ENCODE measurements at places on chromosomes 5 and 9.

DNA sequence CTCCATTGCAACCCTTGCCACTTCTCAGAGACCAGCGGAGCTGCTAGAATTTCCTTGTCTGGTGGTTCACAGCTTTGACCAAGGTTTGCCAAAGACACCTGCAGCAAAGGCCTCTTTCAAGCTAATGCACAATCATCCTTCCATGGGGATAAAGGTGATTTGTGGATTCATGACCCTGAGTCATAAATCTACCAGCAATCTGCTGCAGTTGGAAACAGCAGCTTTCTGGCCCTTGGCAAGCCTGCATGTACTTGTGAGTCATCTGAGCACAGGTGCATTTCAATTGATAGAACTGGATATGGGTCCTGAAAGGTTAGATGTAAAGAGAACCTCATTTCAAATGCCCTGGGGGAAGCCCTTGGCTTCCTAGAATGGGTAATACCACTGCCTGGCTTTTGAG, 21.6 kb upstream of the TCF7 start:
- H3K36me3 ChIP-seq = no peaks in the 10 kb centered on the region
- H3K4me3 ChIP-seq = no peak overlapping the region
- peak; percentile 45 for ATAC-seq
- H3K4me1 ChIP-seq = peaks cover 43% of the 10 kb centered on the region

DNA sequence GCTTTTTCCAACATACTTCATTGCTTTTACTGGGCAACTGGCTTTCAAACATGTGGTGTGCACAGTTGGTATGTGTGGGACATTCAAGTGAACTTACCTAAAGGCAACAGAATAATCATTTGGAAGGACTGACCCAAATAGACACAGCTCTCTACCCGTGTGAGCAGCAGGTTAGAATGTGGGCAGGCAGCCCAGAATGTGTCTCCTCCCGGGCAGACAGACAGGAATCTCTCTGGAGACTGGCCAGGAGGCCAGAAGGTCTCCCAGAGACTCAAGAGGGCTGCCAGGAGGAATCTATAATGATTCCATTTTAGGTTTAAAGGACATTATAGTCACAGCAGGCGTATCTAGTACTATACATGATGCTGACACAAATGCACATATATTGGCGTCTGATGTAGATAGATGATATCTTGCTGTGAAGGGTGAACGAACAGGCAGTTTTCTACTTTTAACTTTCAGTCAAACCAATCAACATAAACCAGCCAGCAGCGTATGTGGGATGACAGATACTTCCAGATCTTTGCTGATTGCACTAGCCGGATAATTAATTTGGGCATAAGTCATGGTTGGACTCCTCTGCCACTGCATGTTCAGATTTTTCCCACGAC, 297.4 kb upstream of the ZNF608 start:
- no peaks in the 10 kb centered on the region for H3K4me1 ChIP-seq
- no peak overlapping the region for H3K27ac ChIP-seq
- no peaks in the 10 kb centered on the region for H3K36me3 ChIP-seq

GRCh38 chr5:16588434-16589214, 28.2 kb downstream of the RETREG1 start:
- H3K27me3 ChIP-seq = no peaks in the 10 kb centered on the region
- H3K27ac ChIP-seq = no peak overlapping the region
- H3K4me3 ChIP-seq = no peak overlapping the region

GRCh38 chr9:35872505-35872904, 2.3 kb upstream of the OR13J1 start:
- no peak overlapping the region for H3K27ac ChIP-seq
- ATAC-seq = no peak
- no peak overlapping the region for H3K4me3 ChIP-seq
- no peaks in the 10 kb centered on the region for H3K4me1 ChIP-seq

DNA sequence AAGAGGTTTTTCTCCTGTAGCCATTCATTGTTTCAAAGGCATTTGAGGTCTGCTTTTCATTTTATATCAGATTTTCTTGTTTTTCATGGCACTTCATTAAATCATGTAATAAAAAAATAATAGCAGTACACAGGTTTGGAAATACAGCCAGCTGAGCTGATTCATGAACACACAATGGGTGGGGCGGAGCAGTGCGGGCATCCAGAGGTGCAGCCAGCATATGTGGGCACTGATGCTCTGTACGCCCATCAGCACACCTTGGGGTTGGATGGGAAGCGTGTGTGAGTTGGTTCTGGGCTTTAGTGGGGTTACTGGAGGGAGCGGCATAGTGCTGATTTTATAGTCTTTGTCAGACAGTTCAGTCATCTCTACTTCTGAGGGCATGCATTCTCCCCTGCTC, 54.2 kb upstream of the IRX4 start:
- no peak overlapping the region for H3K4me3 ChIP-seq
- no peak for ATAC-seq
- H3K36me3 ChIP-seq = no peaks in the 10 kb centered on the region

- no peak for ATAC-seq
- no peak overlapping the region for H3K27ac ChIP-seq
- no peak overlapping the region for H3K4me3 ChIP-seq
Observed at GRCh38 chr9:110013064-110013463, 194.9 kb downstream of the C9orf152 start.

DNA sequence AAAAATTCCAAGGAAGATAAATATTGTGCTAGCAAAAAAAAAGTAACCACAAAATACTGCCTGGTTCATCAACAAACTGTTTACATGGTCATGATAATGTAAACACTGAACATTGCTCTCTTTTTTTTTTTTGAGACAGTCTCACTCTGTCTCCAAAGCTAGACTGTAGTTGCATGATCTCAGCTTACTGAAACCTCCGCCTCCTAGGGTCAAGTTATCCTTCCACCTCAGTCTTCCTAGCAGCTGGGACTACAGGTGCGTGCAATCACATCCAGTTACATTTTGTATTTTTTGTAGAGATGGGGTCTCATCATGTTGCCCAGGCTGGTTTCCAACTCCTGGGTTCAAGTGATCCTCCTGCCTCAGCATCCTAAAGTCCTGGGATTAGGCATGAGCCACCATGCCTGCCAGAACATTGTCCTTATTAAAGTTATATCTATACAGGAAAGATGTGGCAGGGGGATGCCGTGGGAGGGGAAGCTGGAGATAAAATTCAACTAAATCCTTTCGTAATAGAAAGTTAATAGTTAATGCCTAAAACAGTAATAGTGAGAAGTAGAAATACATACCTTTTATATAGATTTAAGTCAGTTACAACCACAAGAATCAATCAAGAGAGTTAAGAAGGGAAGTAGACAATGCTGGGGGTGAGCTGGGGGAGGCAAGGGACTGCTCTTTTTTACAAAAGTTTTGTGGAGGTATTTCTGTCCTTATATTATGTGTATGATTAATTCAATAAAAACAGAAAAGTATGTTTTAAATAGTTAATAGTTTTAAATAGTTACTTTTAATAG, 52.3 kb downstream of the RGMB start:
- H3K27me3 ChIP-seq = no peaks in the 10 kb centered on the region
- H3K4me1 ChIP-seq = no peaks in the 10 kb centered on the region
- no peak overlapping the region for H3K27ac ChIP-seq

- H3K27me3 ChIP-seq = peaks cover 17% of the 10 kb centered on the region
- H3K4me1 ChIP-seq = peaks cover under 1% of the 10 kb centered on the region
- no peaks in the 10 kb centered on the region for H3K36me3 ChIP-seq
- no peak overlapping the region for H3K27ac ChIP-seq
Observed at GRCh38 chr5:132233081-132233480, 5.4 kb upstream of the P4HA2 start.

- no peaks in the 10 kb centered on the region for H3K36me3 ChIP-seq
- H3K4me1 ChIP-seq = no peaks in the 10 kb centered on the region
- ATAC-seq = no peak
- H3K4me3 ChIP-seq = no peak overlapping the region
- peaks cover 11% of the 10 kb centered on the region for H3K27me3 ChIP-seq
- no peak overlapping the region for H3K27ac ChIP-seq
Observed at GRCh38 chr5:73789851-73790281, 163.9 kb downstream of the ARHGEF28 start.

DNA sequence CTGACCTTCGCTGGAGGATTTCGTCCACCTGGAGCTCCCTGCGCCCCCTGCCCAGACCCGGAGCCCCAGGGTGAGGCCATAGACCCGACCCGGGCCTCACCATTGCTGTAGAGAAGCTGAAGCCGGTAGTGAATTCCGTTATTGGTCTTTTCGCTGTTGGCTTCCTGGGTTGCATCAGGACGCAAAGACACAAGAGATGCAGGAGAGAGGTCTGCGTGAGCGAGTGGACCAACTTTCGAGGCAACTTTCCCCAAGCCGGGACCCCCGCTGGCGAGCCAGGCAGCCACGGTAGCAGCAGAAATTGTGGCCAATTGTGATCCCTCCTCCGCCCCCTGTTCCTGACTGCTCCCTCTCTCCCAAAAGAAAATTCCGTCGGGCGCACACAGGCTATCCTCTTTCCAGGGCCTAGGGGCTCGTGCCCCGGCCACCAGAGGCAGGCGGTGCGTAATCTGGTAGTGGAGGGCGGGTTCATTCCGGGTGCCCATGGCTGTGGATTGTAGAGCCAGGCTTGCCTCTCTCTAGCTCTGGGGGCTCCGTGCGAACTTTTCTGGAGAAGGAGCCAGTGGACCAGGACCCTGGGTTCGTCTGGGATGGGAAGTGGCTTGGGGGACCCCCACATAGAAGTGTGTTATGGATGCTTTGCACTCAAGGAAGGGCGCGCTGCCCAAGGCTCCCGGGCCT, 3.3 kb downstream of the EBF1 start:
- peaks cover 30% of the 10 kb centered on the region for H3K4me1 ChIP-seq
- H3K27me3 ChIP-seq = peaks cover 46% of the 10 kb centered on the region

DNA sequence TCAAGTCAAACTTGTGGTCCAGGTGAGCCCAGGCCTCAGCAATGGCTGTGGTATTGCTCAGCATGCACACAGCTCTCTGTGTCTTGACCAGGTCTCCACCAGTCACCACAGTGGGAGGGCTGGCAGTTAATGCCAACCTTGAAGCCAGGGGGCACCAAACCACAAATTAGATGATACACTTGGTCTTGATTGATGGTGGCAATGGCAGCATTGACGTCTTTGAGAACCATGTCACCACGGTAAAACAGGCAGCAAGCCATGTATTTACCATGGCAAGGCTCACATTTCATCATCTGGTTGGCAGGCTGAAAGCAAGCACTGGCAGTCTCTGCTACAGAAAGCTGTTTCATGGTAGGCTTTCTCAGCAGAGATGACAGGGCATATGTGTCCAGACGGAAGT, 40.0 kb downstream of the NIM1K start:
- peak; percentile 40 for ATAC-seq
- no peaks in the 10 kb centered on the region for H3K36me3 ChIP-seq
- H3K27me3 ChIP-seq = no peaks in the 10 kb centered on the region
- H3K4me1 ChIP-seq = no peaks in the 10 kb centered on the region
- no peak overlapping the region for H3K4me3 ChIP-seq

- H3K27me3 ChIP-seq = no peaks in the 10 kb centered on the region
- no peaks in the 10 kb centered on the region for H3K36me3 ChIP-seq
- no peaks in the 10 kb centered on the region for H3K4me1 ChIP-seq
- no peak overlapping the region for H3K4me3 ChIP-seq
- H3K27ac ChIP-seq = no peak overlapping the region
Observed at GRCh38 chr5:171158581-171158980, 150.5 kb upstream of the TLX3 start.

GRCh38 chr5:6712577-6713273, 507 bp upstream of the TENT4A start:
- peaks cover 28% of the 10 kb centered on the region for H3K4me1 ChIP-seq
- H3K4me3 ChIP-seq = peak overlapping the region; percentile 89
- H3K36me3 ChIP-seq = peaks cover 32% of the 10 kb centered on the region
- ATAC-seq = peak; percentile 83
- H3K27ac ChIP-seq = peak overlapping the region; percentile 85

GRCh38 chr5:76602094-76602726, 21.0 kb downstream of the F2RL2 start:
- no peaks in the 10 kb centered on the region for H3K27me3 ChIP-seq
- no peak for ATAC-seq
- no peak overlapping the region for H3K27ac ChIP-seq
- peaks cover 5% of the 10 kb centered on the region for H3K4me1 ChIP-seq
- no peak overlapping the region for H3K4me3 ChIP-seq
- H3K36me3 ChIP-seq = peaks cover 97% of the 10 kb centered on the region

- no peak overlapping the region for H3K27ac ChIP-seq
- no peaks in the 10 kb centered on the region for H3K27me3 ChIP-seq
- ATAC-seq = no peak
- no peaks in the 10 kb centered on the region for H3K4me1 ChIP-seq
- H3K4me3 ChIP-seq = no peak overlapping the region
- no peaks in the 10 kb centered on the region for H3K36me3 ChIP-seq
Observed at GRCh38 chr5:17000291-17000939, 64.3 kb upstream of the MYO10 start.

DNA sequence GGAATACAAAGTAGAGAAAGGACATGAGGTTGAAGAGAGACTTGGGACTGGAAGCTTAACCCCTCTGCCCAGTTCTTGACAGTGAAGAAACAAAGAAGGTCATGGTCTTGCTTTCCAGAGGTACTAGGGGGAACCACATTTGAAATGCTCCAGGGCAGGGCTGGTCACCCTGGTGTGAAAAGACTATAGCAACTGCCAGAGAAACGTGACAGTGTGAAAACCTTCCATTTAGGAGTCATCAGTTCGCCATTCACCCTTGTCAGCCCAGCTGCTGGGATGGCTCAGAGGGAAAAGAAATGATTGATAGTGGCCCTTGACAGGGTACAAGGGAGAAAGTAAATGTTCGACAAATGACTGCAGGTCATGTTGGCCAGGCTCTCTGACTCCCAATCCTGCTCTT, 56.7 kb downstream of the MAT2B start:
- no peak for ATAC-seq
- no peaks in the 10 kb centered on the region for H3K36me3 ChIP-seq
- H3K4me3 ChIP-seq = no peak overlapping the region
- H3K27ac ChIP-seq = no peak overlapping the region
- peaks cover 5% of the 10 kb centered on the region for H3K4me1 ChIP-seq

DNA sequence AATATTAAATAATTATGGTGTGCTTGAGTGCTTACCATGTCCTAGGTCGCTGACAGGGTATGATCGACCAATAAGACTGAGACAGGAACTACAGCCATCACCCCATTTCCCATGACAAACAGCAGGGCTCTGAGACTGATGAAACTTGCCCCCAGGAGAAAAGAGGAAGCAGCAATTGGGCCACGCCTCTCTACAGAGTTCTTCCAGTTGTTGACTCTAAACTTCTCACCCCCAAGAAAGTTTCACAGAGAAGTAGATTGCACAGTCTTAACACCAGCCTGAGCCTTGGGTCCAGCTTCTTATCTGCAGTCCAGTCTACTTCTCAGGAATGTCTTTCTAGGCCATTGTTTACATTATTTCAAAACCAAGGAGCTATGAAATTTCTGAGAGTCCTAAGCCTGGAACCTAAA, 182.2 kb upstream of the ANKRD55 start:
- no peaks in the 10 kb centered on the region for H3K36me3 ChIP-seq
- H3K4me1 ChIP-seq = peaks cover 9% of the 10 kb centered on the region
- no peak for ATAC-seq
- H3K4me3 ChIP-seq = no peak overlapping the region

DNA sequence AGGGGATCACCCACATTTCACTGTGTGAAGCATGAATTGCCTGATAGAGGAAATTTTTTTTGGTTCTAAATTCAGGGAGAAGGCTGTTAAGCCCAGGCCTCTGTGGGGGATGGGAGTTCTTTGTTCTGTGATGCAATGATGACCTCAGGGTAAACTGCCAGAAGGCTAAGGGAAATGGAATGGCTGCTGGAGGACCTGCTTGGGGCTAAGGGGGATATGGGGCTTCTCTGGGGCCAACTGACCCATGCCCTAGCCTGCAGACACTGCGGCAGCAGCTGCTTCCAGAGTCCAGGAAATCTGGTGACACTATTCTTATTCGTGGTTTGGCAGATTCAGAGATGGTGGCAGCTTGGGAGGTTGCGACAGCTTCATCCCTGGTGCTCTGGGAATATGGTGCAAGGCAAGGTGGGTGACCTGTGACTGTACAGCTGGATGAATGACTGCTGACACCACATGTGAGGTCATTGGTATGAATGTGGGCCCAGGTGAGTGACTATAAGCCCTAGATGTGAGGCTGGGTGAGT, 30.3 kb downstream of the VCP start:
- H3K4me3 ChIP-seq = no peak overlapping the region
- ATAC-seq = peak; percentile 11
